ENCODE measurements at places on chromosomes 16 and 17. TPM values are rescaled to one million over a fixed set of nuclear protein-coding genes. Genes with fewer than 3 reads are reported as not detected.

SIAH1 gene
- 36.2 TPM for total RNA-seq

ATP1B2 gene
- total RNA-seq, result 1.2 TPM

VTN gene
- 12.1 TPM for total RNA-seq

PRAC2 gene
- not detected for total RNA-seq

OR4D1 gene
- not detected for total RNA-seq

MYH2 gene
- 0.16 TPM for total RNA-seq

SLC5A10 gene
- total RNA-seq, result not detected

TEKT1 gene
- not detected for total RNA-seq

SNX20 gene
- total RNA-seq, result 1.3 TPM

HOXB6 gene
- 18.2 TPM for total RNA-seq

C17orf78 gene
- total RNA-seq, result not detected

GRCh38 chr16:15973421-15973820, 24.0 kb downstream of the ABCC1 start:
- no peak for DNase-seq

DNA sequence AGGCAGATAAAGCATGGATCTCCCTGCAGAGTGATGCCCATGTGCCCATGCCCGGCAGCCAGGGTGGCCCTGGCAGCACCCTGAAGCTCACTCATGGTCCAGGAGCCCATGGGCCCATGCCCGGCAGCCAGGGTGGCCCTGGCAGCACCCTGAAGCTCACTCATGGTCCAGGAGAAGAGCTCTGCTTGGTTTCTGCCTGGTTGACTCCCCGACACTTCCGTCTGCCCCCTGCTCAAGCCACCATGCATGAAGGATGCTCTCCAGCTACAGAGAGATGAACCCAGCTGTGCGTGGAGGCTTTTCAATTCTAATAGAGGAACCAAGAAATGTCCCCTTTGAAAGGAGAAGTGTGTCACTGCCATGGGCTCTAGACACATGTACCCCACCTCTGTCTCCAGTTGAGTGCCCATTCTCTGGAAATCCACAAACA, 8.7 kb downstream of the CCL17 start:
- no peak for DNase-seq

- no peak for DNase-seq
These were observed 744 bp upstream of the GGNBP2 start for GRCh38 chr17:36544044-36544306.

DNA sequence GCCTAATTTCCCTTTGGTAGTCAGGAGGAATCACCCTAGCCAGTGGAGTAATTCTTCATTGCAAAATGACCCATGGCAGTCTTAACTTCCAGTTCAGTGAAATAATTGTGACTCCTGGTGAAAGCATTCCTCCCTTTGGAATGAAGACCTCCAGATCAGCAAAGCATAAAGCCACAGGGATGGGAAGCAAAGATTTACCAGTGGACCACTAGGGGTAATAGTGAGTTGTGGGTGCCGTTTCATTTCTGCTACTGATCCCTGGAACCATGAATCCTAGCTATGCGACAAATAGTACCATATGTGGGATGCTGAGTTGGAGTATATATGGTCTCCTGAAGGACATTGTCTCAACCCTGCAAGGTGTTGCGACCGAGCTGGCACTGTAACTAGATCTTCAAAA, 13.7 kb downstream of the DYNLL2 start:
- no peak for DNase-seq

DNA sequence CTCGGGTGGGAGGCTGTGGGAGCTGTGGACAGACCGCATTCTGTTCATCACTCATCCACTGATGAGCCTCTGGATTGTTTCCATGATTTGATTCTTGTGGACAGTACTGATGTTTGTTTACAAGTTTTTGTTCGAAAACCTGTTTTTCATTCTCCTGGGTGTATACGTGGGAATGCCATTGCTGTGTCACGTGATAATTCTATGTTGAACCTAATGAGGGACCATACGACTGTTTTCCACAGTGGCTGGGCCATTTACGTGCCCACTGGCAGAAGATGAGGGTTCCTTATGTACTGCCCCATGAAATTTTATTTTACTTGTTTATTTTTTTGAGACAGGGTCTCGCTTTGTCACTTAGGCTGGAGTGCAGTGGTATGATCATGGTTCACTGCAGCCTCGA, 2.6 kb upstream of the ALG1 start:
- no peak for DNase-seq

DNA sequence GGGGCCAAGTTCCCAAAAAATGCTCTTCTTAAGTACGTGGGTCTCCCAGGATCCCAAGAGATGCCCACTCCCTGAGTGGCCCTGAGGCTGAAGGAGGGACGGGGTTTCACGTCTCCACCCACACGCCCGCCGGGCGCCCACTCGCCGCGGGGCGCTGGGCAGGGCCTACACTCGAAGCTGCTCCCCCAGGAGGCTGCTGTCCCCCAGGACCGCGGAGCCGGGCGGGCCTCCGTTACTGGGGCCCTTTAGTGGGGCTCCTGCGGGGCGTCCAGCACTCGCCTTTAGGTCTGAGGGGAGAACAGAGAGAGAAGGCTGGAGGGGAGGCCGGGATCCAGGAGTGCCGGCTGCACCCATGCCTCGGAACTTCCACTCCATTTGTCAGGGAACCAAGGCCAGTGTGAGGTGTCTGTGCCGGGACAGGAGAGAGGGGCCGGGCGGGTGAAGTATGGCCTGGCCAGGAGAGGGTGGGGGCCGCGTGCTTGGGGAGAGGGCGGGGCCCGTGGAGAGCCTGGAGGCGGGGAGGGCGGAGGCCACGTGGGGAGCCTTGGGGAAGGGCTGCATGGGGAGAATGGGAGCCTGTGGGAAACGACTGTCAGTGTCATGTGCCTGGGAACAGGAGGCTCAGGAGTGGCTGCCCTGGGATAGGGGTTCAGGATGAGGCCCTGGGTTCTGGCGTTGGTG, 18.8 kb downstream of the NUBP1 start:
- no peak for DNase-seq

- no peak for DNase-seq
These were observed 45.9 kb downstream of the VAC14 start for GRCh38 chr16:70754851-70755600.

DNA sequence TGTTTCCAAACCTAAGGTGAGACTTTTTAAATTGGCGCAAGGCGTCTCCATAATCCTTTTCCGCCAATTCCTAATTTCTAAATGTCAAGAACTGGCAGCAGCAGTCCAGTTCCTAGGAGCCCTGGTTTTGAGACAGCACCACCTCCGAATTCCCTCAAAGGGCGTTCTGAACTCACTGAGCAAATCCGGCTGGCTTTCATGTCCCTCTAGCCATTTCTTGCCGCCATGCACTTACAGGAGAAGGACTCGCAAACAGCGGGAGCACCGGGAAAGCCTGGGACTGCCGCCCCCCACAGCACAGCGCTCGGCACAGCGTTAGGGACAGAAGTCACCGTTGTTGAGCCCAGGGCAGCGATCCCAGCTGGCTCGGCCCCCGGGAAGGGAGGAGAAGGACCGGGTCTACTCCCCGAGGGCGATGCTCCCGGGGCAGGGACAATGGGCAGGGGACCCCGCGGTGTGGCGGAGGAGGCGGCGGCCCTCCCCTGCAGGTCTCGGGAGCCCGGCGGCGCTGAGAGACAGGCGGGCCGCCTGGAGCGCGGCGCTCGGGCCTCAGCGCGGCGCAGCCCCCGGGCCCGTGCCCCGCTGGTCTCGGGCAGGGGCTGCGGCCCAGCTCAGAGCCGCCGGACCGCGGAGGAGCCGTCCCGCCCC, 545 bp downstream of the ARHGAP17 start:
- DNase-seq, result peak; percentile 52

DNA sequence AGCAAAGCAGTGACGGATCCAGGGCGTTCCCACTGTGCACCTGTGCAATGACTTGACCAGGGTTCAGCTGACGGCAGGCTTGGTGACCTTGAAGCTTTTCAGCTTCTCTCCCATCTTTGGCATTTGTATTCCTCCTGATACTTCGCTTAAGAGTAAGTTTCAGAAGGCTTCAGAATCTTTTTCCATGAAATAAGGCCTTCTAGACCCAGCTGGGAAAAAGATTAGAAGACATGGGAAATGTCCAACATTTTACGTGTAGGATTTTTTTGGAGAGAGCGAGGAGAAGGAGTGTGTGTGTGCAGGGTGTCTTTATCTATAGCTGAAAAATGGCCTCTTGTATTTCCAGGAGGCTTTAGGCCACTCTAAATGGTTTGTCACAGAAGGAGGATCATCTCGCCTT, 104.1 kb downstream of the BANP start:
- DNase-seq, result no peak

GRCh38 chr16:239948-240277, 5.3 kb downstream of the FAM234A start:
- DNase-seq, result no peak

DNA sequence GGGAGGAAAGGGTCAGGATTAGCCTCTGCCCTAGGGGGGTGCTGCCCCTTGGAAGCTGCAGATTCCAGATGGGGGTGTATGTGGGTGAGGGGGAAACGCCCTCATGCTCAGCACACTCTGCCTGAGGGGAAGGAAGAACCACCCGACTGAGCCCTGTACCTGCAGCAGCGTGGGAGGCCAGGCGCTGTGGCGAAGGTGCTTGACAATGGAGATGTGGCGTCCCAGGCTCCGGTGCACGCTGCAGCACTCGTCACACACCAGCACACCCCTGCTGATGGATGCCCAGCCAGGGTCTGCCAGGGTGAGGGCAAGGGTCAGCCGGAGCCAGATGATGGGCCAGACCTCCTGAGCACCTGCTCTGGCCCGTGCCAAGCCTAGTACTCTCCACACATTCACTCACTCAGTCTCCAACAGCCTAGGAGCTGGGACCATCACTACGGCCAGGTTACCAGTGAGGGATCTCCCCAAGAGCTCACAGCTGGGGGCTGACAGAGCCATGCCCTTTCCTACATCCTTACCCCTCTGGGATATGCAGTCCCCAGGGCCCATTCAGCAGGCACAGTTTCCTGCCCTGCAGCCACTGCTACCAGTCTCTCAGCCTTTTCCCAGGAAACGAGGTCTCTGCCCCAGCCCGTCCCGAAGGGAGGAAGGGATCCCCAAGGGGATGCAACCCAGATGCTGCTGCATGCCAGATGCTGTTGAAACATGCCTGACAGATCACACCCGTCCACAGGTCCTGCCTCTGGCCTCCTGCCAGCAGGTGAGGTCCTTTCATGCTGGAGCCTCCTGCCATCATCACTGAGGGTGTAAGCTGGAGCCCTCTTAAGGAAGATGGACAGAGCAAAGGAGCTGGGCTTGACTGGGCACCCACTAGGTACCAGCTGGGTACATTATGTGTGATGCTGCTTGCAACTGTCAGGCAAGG, 5.9 kb downstream of the GIT1 start:
- no peak for DNase-seq

DNA sequence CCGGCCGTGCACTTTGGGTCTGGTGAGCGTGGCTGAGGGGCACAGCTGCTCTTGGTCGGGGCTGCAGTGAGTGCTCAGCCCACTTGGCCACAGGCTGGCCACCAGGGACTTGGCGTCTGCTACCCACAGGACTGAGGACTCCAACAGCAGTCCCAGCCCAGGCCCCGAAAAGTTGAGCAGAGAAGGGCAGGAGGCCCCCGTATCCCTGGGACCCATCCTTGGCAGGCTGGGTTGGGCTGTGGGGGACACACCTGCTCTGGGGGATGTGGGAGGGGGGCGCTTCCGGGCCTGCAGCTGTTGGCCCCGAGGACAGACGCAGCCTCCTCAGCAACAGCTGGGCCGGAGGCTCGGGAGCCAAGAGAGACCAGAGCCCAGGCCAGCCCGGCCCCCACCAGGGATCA, 19.4 kb upstream of the SSTR5 start:
- no peak for DNase-seq

- no peak for DNase-seq
These were observed 32.3 kb downstream of the BRCA1 start for GRCh38 chr17:43092901-43093300.

DNA sequence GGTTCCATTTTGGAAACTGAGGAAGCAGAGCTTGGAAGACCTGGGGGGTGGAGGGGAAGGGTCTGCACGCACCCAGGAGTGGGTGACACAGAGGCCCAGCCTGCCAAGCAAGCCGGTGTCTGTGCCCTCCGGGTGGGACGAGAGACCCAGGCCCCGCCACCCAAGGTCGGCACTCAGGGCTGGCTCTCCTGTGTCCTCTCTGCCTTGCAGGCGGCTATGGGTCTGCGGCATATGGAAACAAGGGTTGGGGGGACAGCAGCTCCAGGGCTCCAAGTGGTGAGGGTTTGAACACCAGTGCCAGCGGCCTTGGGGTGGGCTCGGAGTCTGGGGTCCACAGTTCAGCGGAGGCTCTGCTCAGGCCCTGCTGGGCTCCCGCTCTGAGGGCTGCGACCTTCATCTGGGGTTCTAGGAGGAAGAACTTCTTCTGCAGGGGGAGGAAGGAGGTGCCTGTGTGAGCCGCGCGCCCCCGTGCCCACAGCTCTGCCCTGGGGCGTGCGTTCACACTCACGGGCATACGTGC, 4.6 kb upstream of the CD7 start:
- no peak for DNase-seq
